ENCODE measurements at places on chromosomes 2 and 18. TPM values are rescaled to one million over a fixed set of nuclear protein-coding genes. Genes with fewer than 3 reads are reported as not detected.

The ABCG5 gene
- total RNA-seq, result not detected

The FBXO41 gene
- total RNA-seq, result 1.0 TPM

The ANKRD30BL gene
- not detected for total RNA-seq

- DNase-seq, result no peak
Observed at GRCh38 chr2:165864296-165864695, 70.2 kb upstream of the GALNT3 start.

DNA sequence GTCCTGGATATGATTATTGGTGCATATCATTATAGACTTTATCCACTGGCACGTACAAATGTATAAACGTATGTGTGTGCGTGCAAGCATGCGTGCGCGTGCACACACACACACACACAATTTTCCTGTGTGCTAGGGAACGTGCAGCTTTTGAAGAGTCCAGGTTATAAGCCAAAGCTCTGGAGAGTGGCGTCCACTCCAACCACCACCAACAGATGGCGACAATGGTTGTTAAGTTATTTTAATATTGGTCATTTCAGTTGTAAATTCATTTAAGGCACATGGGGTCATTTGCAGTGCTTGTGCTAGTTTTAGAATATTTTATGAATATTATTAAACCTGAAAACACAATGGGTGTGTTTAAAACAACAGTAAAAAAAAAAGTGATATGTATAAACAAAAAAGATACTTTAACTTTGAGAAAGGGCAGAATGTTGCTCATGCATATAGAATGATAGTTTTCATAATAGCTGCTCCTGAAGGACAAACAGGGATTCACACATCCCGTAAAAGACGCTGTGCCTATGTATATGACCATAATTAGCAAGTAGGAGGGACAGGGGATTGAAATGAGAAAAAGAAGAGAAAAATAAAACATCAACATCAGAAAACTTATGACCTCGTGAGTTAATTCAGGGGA is 124.2 kb upstream of the ITGB6 start:
- DNase-seq, result peak; percentile 67
